ENCODE measurements at places on chromosomes 6 and 20.

DNA sequence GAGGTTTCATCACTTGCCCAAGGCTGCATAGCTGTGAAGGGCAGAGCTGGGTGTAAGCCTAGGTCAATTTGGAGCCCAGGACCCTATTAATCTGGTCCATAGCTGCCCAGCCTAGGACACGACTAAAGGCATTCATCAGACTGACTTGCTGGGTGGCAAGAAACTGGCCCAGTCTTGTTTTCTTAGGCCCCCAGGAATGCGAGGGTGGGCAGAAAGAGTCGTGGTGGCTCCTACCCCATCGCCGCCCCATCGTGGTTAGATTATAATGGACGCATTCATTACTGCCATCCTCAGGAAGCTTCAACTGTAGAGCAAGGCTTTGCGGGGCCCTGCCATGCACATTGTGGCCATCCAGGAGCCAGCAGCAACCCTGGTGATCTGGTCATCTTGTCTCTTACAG, 16.1 kb downstream of the DYNLRB1 start:
- no peak for DNase-seq

DNA sequence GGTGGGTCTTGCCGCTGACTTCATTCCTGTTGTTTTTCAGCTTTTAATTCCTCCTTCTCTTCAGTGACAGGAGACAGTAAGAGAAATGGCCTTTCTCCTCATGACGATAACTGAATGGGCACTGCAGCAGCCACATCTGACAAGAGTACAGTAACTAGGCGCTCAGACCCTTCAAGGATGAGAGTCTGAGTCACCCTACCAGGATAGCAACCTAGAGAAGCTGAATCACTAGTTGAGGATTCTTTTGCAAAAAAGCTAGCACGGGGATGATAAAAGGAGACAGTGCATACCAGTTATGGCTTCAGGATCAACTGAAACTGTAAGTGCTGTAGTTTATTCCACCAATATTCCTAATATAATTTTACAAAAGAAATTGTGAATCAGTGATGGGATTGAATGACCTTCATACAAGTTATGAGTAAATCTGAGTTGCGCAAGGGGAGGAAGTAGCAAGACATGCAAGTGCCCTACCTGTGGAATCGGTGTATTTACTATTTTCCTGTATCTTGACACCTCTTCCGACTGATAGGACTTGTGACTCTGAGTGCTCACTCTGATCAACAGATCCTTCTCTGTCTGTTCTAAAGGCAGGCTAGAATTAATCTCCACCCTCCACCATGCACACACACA, 161.8 kb upstream of the GRIK2 start:
- no peak for DNase-seq

GRCh38 chr6:6614983-6615349, 26.4 kb downstream of the LY86 start:
- no peak for DNase-seq

DNA sequence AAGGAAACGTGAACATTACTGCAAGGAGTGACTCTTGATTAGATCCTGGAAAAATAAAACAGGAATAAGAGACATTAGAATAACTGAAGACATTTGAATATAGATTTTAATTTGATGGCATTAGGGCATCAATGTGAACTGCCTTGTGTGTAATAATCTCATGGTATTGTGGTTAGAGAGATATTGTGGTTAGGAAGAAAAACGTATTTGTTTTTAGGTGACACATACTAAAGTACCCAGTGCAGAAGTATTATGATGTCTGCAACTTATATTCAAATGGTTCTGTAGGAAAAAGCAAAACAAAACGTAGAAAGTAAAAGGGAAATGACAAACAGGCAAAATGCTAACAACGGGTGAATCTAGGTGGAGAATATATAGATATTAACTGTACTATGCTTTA, 65.9 kb upstream of the OGFRL1 start:
- no peak for DNase-seq

- DNase-seq: no peak
These were observed 766.0 kb upstream of the MAP3K7 start for GRCh38 chr6:91352878-91353277.

- no peak for DNase-seq
These were observed 17.5 kb upstream of the MOCS1 start for GRCh38 chr6:39951716-39952115.

- no peak for DNase-seq
These were observed 87.2 kb downstream of the BMP7 start for GRCh38 chr20:57179265-57179664.

DNA sequence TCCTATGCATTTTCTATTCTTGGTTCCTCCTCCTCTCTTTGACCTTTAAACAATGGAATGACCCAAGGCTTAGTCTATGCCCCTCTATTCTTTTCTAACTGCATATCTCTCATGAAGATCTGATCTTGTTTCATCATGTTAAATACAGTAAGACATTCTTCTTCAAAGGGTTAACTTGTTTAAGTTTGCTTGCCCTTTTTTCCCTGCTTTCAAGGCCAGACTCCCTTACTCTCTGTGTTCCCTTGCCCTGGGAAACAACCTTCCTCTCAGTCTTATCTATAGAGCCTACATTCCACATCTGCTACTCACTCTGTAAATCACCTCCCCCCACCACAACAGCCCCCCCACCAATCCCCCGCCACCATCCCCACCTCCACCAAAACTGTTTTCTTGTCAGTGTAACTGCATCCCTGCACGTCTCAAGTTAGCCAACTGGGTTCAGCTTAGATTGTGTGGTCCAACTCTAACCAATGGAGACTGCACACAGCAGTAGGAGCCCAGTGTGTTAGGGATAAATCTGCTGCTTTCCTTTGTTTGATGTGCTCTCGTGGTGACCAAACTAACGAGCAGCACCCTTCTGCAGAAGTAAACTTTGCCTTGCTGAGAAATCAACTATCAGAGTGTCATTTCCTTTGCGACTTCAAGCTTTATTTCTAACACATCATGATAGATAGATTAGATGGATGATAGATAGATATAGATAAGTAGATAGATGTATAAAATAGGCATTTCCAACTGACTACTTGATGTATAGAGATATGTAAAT, 12.6 kb downstream of the SPTLC3 start:
- DNase-seq: no peak

DNA sequence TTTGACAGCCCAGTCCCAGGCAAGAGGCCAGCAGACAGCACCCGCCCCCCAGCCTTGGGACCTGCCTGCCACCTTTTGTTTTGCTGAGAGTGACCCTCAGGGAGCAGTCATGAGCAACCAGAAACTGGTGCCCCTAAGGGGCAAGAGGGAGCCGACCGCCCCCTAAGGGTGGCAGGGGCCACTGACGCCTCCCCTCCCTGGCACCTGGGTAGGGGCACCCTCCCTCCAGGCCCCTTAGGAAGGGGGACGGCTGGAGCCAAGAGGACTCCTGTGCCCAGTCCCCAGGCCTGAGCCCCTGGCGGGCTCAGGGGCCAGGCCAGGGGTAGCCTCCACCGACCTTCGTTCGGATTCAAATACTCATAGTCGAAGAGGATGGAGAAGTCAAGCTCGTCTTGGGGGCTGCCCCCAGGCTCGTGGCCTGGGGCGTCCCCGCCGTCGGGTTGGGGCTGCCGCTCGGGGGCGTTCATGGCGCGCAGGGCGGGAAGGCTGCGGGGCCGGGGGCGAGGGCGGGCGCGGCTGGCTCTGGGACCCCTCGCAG, 417 bp downstream of the NFATC2 start:
- no peak for DNase-seq

DNA sequence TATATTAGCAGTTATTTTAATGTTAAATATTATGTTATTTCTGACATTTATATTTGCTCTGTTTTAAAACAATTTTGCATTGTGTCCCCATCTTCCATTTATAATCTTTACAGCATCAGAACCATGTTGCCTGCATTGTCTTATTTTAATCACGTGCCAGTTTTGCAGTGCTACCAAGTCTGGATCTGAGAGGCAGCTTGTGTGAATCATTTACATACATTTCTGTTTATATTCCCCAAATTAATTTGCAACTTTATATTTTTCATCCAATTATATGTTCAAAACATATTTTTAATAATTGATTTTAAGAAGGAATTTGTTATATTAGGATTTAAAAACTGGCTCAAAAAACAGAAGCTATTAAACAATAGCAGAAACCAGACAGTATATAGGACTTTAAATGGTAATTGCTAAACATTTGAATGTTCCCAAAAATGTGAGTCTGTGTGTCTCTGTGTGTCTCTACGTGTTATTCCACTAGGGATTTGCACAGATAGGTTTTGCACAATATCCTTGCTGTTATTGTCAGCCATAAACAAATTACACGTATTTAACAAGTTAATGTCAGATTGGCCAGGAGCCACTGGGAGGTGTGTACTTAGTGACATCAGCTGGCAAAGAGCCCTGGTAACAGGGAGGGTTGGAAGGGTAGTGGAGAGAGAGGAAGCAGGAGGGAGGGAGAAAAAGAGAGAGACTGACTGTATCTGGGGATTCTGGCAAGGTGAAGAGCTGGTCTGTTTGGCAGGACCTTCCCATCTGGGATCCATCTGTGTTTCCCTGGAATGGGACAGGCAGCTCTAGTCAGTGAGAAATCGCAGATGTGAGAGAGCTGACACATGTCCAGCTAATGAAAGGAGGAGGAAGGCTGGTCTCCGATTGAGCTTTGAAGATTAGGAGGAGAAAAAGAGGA, 72.1 kb downstream of the CBFA2T2 start:
- DNase-seq: peak; percentile 80

DNA sequence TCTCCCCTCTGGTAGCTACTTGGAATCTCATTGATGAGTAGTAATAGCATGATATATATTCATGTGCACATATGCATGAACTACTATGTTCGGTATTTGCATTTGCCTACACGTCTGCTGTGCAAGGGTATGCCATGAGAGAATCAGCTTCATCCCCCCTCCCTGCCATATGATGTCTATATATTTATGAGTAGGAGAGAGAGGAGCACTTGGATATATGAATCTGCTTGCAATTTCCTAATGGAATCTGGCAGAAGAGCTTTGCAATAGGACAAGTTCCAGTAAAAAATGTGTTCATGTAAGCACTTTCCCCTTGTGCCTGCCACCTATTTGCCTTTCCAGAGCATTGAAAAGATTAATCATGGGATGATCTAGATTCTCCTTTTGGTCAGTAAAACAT, 76.2 kb upstream of the BACH2 start:
- no peak for DNase-seq

GRCh38 chr6:400815-401214, 9.3 kb downstream of the IRF4 start:
- no peak for DNase-seq

GRCh38 chr20:13261460-13262301, 40.6 kb downstream of the ISM1 start:
- peak; percentile 72 for DNase-seq

GRCh38 chr6:142943711-142944123, 1.3 kb downstream of the HIVEP2 start:
- no peak for DNase-seq

DNA sequence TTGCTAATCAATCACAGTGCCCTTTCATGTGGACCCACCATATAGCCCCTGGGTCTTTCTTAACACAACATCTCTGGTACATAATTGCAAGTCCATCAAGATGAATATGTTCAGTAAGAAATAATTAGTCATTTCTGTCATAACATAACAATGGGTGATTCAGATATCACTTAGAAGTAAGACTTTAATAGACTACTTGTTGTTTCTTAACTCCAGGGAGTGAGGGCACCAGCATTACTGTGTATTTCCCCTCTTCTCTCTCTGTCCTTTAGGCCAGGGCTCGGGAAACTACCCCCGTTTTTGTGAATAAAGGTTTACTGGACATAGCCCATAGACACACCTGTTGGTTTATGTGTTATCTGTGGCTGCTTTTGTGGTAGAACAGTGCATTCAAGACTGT, 123.5 kb downstream of the SLC24A3 start:
- DNase-seq: no peak

Data from D341Med (cell line).